ENCODE measurements at places on chromosomes 12 and 14.
A peak's percentile ranks its signal among the peaks of the same experiment; 100 is the strongest.

- DNase-seq, result no peak
These were observed 214.7 kb downstream of the PDZRN4 start for GRCh38 chr12:41402801-41403200.

DNA sequence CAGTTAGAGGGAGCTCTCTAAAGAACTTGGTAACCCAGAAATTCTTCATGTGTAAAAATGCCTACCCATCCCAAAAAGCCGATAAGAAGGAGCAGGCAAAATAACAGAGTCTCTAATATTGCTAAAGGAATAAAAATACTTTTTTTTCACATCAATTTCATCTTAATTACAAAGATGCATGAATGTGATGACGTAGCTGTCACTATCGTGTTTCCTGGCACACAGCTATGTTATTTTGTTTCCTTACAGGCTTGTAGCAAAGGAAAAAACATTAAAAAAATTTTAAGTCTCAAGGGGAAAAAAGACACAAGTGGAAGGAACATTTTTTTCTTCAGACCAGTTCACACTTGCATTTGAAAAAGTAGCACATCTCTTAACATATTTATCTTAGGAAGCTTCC, 10.3 kb upstream of the LGALS3 start:
- no peak for DNase-seq

- DNase-seq, result no peak
These were observed 110.9 kb downstream of the NOVA1 start for GRCh38 chr14:26486922-26487321.

DNA sequence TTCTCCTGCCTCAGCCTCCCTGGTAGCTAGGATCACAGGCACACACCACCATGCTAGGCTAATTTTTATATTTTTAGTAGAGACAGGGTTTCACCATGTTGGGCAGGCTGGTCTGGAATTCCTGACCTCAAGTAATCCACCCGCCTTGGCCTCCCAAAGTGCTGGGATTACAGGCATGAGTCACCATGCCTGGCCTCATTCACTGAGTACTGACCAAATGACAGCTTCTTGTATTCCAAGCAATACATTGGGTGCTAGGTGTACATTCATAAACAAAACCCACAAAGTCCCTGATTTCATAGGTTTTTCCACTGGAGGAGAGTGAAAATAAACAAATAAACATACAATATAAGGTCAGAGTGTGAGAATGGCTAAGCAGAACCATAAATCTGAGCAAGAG, 136.3 kb downstream of the HELB start:
- DNase-seq, result no peak

- no peak for DNase-seq
These were observed 59.0 kb upstream of the FAM181A start for GRCh38 chr14:93868165-93868564.

DNA sequence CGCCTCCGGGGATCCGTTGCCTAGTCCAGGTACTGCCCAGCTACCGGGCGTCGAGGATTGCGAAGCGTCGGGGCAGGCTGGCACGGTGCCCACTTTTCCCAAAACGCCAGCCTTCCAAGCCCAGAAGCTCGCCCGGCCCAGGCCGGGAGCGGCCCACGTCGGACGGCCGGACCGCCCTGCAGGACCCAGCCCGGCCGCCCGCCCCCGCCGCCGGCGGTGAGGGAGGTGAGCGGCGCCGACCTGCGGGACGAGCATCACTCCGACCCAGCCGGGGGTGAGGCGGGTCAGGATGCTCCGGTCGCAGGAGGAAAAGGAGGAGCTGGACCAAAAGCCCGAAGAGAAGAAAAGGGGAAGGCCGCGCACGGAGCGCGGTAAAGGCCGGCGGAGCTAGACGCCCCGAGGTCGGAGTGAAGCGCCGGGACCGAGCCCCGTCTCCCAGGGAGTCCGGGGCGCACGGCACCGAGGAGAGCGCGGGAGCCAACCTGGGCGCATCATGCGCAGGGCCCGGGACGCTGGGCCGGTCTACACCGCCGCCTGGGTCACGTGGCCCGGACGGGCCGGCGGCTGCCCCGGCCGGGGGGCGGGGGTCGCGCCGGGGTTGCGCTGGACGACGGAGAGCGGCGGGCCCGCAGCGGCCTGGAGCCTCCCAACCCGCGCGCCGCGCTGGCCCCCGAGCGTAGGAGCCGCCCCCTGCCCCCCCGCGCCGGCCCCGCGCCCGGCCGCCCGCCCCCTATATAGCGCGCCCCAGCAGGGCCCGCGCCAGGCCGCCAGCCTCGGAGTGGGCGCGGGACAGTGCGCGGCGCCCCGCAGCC, at the start of gene AQP5:
Gene AQP5, plus strand, starts transcription at position 762 of the 812 bp plus-strand sequence. CDS start 146 bp downstream, outside the sequence.
- no peak for DNase-seq

GRCh38 chr14:101451166-101451565, 110.1 kb upstream of the DIO3 start:
- DNase-seq, result peak; percentile 40

DNA sequence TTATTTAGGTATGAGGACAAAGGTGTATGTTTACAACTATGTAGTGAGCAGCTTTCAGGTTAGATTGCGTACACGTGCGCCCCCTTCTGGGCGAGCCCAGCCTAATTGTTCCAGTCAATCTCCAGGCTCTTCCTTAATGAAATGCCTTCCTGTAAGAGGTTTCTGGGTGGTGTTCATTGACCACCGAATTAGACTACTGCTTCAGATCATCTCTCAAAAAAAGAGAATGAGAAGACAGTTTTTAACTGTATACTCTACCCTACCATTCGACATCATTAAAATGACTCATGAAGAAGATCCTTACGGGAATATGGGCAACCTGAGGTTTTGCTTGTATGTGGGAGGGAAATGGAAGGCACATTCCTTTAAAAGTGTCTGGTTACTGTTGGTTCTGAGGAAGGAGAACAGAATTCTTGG, 2.1 kb downstream of the LUM start:
- no peak for DNase-seq

- DNase-seq, result no peak
These were observed 497.2 kb downstream of the FLRT2 start for GRCh38 chr14:86027144-86027543.

DNA sequence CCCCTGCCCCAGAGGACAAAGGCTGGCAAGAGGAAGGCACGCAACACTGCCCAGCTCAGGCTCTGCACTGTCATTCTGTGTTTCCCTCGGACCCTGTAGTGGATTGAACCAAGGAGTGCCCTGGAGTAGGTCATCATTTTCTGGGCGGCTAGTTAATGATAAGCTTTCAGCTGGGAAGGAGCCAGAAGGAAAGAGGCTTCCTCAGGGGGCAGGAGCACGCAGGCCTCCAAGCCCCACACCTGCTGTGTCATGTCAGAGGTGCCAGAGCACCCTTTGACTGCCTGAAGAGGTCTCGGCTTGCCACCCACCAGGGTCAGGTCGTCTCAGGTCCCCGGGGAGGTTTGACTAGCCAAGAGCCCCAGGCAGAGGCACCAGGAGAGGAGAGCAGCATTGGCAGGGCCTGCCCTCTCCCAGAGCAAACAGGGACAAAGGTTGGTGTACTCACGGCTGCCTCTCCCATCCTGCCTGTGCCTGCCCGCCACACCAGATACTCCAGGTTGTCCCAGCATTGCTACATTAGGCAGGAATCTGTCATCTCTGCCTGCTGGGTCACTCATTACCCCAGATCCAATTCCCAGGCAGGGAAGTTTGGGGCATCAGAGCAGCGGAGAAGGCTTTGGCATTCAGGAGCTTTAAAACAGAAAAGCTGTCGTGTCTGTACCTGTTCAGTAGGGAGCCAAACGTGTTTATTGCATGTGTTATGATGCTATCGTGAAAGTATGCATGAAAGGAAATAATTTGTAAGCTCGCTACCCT, 33.5 kb upstream of the ATP2A2 start:
- peak; percentile 69 for DNase-seq

DNA sequence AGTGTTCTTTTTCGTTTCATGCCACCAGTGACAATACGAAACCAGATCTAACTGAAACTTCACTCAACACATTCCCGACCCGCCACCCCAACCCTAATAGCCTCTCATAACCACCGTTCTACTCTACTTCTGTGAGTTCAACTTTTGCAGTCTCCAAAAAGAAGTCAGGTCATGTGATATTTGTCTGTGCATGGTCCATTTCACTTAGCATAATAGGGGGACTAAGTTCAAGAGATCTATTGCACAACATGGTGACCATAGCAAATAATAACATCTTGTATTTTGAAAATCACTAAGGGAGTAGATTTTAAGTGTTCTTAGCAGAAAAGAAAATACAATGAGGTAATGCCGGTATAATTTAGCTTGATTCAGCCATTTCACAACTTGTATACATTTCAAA, 376.4 kb downstream of the DIO2 start:
- DNase-seq, result no peak

DNA sequence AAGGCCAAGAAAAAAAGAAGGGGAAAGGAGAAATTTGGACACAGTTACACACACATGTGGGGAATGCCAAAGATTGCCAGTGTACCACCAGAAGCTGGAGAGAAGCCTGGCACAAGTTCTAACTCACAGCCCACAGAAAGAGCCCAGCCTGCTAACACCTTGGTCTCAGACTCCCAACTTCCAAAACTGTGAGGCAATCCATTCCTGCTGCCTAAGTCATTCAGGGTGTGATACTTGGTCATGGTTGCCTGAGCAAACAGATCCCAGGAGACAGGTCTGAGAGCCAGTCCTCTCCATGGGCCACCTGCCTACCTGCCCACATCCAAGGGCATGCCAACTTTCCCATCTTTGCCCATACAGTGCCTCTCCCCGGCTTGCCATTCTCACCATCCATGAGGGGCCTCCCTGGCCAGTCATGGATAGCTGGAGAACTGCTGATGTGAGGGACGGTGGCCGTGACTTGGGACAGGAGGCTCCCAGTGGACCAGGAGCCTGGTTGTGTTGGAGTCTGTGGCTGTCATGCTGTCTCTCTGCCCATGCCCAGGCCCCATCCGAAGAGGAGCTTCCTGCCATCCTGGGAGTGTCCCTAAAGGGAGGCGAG, 198.0 kb upstream of the RTL1 start:
- peak; percentile 18 for DNase-seq

DNA sequence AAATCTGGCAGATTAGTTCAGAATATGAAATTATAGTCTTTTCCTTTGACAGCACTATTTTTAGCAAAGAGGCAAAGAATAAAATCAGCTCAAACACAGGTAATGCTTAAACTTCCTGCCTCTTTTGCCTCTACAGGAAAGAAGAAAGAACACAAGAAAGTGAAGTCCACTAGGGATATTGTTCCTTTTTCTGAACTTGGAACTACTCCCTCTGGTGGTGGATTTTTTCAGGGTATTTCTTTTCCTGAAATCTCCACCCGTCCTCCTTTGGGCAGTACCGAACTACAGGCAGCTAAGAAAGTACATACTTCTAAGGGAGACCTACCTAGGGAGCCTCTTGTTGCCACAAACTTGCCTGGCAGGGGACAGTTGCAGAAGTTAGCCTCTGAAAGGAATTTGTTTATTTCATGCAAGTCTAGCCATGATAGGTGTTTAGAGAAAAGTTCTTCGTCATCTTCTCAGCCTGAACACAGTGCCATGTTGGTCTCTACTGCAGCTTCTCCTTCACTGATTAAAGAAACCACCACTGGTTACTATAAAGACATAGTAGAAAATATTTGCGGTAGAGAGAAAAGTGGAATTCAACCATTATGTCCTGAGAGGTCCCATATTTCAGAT, 17.4 kb downstream of the TMPO start:
- DNase-seq, result peak; percentile 58

DNA sequence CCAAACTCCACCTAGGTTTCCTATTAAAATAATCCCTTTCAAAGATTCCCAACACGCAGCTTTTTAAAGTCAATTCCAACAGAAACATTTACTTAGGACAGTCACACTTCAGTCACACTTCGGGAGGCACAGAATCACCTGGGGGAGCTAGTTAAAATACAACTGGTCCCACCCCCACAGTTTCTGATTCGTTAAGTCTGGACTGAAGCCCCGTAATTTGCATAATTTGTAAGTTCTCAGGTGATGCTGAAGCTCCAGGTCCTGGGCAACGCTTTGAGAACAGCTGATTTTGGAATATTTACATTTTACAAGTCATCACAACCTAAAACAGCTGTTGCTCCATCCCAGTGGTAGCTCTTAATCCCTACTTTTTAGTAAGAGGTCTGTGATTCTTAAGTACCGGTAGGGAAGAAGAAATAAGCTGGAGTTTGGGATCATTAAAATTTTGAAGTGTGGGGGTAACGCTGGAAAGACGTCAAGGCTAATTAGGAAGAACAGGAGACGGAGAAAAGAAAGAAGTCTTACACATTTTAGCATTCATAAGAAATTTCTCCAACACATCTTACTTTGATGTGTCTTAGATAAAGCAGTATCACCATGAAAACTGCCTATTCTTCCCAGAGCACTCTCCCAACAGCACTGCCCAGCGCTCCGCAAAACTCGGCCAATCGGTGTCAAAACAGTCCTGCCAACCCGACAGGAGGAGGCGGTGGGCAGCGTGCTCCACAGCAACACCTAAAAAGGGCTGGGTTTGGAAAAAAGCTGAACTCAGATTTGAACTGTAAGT, 1.1 kb downstream of the IPO8 start:
- DNase-seq, result peak; percentile 77

- DNase-seq, result no peak
These were observed 135.9 kb downstream of the DUSP6 start for GRCh38 chr12:89216211-89216952.

- no peak for DNase-seq
These were observed 138.9 kb downstream of the PLXNC1 start for GRCh38 chr12:94287245-94287628.
